ENCODE measurements at places on chromosomes 4 and X.

DNA sequence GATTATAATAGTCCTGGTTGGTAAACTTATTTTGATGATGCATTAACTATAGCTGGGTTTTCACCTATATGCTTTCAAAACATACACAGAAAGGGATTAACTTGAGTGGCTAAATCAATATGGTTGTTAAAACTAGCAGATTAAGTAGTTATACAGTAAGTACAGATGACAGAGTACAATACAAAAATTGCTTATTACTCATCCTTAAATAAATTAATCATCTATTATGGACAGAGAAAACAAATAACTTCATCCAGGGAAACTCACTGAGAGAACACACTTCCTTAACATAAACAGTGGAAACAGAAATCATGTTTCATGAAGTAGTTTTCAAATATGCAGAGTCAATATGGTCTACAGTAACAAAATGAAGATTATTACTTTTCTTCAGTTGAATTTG is 133.4 kb downstream of the AREG start:
- no peak for DNase-seq

GRCh38 chr4:3317011-3317655 is 24.3 kb downstream of the RGS12 start:
- DNase-seq = no peak

DNA sequence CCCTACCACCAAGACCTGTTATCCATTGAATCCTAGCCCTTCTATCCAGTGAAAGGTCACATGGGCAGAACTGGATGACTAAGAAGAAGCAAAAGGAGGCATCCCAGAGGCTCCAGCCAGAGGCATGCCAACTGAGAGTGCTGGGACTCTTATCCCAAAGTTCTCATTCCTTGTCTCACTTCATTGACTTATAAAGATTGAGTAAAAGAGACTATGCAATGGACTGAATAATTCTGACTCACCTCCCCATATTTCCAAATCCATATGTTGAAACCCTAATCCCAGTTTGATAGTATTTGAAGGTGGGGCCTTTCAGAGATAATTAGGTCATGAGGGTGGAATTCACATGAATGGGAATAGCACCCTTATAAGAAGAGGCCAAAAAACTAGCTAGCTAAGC is 131.4 kb downstream of the COL25A1 start:
- no peak for DNase-seq

DNA sequence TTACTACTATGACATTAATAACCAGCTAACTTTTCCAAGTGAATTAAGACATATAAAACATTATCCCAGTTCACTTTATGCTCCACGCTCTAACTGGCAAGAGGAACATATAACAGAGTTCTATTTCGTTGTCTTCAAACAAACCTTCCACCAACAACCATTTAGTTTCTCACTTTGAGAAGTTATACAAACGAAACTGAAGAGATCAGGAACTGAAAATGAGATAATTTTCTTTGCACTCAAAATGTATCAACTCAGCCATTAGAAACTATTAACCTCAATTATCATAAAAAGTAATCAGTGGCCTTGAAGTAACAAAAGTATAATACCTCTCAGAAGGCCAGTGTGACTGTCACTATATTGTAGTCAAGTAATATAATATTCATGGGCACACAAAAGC is 70.1 kb downstream of the CHM start:
- DNase-seq = no peak

DNA sequence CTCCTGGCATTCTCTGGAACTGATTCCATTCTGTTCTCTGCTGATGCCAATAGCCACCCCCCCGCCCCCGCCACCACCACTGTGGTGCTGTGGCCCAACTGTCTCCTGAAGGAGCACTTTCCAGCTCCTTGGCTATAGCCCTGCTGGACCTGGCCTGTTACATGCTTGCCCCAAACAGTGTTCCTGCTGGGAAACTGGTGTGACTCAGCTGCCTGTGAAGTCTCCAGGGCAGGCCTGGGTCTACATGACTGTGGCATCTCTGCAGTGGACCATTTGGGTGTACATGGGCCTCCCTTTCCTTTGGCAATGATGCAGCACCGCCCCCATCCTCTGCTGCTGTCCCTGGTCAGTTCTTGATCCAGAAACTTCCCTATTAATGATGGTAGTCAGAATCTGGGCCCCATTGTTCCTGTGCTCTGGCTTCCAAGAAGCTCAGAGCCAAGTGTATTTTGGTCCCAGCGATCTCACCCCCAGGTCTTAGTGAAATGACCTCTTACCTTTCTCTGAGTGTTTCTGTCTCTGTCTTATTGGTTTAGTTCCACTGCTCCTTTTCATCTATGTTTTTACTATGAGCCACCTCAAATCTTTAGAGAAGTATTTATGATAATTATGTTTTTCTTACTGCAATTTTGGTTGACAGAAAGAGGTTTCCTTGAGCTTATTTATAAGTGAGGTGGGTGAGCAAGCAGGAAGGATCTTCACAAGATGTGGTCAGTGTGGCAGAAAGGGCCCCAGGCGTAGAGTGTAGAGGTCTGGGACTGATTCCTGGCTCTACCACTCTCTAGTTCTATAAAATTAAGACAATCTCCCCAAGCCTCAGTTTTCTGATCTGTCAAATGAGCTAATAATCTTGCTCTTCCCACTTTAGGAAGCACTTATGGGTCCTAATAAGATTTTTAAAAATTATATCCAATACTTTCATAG is 210.7 kb upstream of the EOLA2 start:
- no peak for DNase-seq

GRCh38 chr4:23782778-23783437 is 106.9 kb downstream of the PPARGC1A start:
- no peak for DNase-seq

GRCh38 chrX:42597481-42597880 is 180.5 kb downstream of the PPP1R2C start:
- DNase-seq = no peak

DNA sequence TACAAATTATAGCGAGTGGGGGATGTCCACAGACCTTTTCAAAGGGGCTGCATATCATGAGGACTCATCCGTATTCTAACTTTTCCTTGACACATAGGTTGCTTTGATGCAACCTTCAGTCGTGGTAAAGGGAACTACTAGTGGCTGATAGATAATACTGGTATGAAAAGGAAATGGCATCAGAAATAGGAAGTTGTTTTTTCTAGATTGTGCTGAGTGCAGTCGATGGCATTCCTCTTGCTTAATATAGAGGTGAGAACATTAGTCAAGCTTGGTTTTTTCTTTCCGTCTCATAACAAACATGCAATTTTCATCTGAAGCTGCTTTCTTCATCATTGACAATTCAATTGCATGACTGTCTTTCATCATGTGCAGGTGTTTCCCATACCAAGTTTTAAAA is 16.6 kb downstream of the ENPEP start:
- DNase-seq = no peak

Data from stimulated activated CD8-positive, alpha-beta memory T cell treated with anti-CD3 and anti-CD28 coated beads, Interleukin-4, amount 100 ng/mL, for 24 hours (primary cell).